ENCODE measurements at places on chromosomes 12 and 14.
A peak's percentile ranks its signal among the peaks of the same experiment; 100 is the strongest.

DNA sequence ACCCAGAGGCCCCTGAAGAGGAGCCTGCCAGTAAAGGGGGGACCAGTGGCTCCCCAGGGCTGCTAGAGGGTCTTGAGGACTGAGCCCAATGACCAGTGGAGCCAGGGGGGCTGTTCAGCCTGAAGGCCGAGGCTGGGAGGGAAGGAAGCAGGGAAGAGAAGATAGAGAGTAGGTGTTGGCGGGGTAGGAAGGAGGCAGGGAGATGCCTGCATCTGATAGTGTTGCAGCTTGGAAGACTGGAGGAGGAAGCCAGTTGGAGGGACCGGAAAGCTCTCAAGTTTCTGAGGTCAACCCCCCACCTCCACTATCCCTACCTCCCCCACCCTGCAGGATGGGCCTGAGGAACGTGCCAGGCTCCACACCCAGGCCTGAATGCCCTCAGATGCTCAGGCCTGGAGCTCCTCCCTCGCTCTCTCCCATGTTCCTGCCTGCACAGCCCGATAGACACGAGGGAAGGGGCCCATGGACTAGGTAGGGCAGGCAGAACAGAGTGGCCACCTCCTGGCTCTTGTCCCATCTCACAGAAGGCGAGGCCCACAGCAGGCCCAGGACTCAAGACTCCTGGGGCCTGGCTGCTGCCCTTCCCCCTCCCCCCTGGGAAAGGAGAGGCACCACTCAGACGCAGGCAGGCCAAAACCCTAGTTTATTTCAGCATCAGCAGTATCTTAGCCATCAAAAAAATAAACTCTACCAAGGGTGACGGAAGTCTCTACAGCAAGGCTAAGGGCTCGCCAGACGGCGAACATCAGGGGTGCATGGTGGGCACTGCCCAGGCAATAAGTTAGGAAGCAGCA is 3.4 kb downstream of the CKB start:
- no peak for DNase-seq

DNA sequence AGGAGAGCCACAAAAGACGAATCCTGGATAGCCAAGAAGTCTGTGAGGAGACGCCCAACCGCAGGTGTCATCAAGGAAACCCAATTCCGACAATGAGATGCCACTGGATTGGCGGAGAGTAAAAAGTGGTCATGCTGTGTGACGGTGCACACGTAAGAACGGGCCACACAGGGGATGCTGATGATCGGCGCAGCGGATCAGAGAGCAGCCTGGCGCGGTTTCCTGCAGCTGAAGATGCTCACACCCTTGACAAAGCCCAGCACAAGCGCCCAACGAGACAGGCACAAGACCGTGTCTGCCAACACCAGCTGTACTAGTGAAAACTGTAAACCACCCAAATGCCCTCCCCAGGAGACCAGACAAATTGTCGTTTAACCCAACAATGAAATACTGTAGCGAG is 55.8 kb downstream of the CCDC85C start:
- DNase-seq = no peak

GRCh38 chr14:54815515-54815914 is 87.1 kb downstream of the GCH1 start:
- no peak for DNase-seq

DNA sequence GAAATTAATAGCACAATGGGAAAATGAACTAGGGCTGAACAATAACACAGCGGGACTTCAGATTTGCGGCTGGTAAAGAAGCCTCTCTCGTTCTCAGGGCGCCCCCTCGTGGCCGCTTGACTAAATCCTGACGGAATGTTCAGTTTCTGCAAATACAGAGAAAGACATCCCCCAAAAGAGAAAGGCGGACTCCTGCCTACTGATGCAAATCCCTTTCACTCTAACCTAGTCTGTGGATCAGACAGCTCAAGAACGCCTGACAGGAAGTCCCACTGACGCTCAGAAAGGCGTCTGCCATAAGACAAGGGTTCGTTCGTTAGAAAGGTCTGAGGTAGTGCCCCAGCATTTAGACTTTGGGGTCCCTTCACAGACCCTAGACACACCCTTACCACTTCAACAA is 2.5 kb downstream of the NUAK1 start:
- peak; percentile 63 for DNase-seq

DNA sequence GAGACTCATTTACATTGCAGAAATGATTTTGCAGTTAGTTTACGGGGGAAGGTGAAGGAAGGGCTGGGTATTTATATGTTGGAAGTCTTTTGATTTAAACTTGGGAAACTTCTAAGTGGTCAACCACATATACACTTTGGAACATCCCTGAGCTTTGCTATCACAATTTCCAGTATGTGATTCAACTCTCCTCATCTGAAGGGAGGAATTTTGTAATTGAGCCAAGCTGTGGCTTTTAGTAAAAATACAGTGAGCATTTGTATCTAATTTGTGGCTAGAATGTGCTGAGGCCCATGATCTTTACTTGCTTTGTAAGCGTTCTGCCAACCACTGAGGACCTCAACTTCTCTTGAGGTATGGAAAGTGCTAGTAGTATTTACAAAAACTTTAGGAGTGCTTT is 235.0 kb upstream of the PDZRN4 start:
- no peak for DNase-seq

GRCh38 chr14:96852823-96853422 is 55.7 kb downstream of the VRK1 start:
- no peak for DNase-seq

DNA sequence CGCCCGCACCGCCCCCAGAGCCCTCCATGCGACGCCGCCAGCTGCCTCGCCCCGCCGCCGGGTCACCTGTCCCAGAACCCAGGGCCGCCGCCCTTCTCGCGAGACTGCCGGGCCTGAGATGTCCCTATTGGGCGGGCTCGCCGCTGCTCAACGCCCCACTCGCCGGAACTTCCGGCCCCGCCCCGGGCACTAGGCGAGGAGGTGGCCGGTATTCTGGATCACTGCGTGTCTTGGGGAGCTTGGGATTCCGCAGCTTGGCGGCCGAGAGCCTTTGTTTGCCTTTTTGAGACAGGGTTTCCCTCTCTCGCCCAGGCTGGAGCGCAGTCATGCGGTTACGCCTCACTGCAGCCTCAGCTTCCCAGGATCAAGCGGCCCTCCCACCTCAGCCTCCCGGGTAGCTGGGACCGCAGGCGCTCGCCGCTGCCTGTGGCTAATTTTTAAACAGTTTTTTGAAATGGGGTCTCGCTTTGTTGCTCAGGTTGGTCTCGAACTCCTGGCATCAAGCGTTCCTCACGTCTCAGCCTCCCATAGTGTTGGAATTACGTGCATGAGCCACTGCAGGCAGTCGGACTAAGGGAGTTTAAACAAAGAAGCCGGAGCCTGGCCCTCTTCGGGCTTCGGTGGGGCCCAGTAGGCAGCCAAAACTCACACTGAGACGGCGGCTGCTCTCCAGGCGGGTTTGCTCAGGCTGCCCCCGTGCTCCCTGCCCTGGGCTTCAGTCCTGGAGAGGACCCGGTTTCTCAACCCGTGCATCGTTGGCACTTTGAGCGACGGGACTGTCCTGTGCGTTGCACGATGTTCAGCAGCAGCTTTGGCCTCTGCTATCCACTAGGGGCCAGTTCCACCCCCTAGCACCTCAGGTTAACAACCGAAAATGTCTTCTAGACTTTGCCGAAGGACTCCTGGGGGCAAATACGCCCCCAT is at the start of gene SLC15A4:
SLC15A4 (minus strand) TSS at position 43 of the 924 bp plus-strand sequence; CDS start at position 28, 15 bp downstream.
- DNase-seq = peak; percentile 92

DNA sequence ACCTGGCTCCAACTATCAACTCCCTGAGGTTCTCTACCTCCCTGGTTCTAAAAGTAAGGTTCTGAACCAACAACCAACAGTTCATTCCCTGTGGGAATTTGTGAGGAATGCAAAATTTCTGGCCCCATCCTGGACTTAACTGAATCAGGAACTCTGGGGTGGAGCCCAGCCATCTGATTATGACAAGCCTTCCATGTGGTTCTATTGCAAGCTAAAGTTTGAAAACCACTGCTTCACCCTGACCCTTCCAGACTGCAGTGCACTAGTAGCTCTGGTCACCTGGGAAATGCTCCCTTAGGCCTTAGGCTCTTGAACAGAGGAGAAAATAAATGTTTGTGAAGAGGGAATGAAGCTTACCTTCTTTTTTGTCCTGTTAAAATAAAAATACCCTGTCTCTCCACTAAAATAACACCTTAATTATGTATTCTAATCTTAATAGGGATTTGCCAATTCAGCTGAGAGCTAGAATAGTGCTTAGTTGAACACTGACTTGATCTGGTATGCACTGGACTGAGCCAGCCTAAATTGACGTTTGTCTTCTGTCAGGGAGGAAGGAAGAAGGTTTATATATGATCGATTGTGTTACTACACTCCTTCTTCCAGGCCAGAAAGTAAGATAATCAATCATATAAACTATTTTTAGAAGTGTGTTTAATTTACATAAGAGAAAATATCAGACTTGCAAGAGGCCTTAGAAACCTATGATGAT is 39.1 kb upstream of the DDHD1 start:
- no peak for DNase-seq

- DNase-seq = no peak
Observed at GRCh38 chr14:43939836-43940235, 567.2 kb downstream of the FSCB start.

- no peak for DNase-seq
Observed at GRCh38 chr12:105225505-105226015, 10.4 kb downstream of the APPL2 start.

DNA sequence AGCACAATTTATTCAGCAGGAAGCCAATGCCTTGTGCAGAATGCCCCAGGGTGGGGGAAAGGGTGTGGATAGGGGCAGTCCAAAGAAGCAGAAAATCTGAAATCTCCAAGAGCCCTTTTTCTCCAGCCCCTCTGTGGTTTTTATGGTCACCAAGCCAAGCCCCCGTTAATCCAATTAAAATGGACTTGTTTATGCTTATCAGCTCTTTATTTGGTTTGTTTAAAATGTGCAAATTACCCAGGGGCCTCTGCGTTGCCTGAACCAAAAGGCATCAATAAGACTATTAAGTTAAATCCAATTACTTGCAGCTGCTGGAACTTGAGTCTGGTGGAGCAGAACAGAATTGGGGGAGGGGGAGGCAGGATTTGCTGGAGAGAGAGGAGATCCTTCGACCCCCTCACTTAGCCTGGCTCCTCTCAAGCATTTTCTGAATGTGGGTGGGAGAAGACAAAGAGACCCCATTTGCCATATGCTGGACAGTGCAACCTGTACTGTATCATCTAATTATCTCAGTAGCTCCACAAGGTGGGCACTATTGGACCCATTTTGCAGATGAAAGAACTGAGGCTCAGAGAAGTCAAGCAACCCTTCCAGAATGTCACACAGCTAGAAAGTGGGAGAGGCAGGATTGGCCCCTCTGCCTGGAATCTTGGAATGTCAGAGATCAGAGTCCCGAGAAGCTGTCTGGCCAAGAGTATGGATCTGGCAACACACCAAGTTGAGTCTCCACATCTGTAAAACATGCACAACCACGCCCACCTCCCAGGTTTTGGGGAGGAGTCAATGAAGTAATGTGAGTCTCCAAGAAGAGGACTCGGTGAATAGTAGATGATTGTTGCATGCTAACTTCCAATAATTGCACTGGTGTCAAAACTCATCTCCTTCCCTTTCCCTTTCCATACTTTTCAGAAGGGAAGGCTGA is 66.9 kb downstream of the CMKLR1 start:
- DNase-seq = no peak
